ENCODE measurements at places on chromosomes 4 and X.

DNA sequence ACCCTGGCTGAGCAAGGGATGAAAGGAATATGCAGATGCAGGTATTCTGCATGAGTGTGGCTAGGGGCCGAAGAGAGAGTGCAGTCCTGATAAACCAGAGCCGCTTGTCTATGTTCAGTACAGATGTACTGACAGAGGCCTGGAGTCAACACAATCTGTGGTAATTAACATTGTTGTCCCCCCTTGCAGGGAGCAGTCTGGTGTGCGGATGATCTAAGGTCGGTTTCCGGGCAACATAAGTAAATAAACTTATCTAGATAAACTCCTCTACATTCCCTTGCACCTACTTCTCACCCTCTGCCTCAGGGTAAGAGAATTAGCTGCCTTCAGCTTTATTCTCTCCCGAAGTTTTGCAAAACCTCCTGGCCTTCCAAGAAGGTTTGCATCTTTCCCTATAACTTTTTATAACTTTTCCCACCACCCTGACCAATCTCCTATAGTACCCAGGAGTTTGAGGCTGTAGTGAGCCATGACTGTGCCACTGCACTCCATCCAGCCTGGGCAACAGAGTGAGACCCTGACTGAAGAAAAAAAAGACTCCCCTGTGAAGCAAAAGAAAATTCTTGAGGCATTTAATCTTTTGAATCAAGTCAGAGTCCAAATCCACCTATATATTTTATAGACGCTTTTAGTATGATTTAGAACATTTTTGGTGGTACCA is 26.6 kb downstream of the SNX25 start:
- peak; percentile 20 for DNase-seq

DNA sequence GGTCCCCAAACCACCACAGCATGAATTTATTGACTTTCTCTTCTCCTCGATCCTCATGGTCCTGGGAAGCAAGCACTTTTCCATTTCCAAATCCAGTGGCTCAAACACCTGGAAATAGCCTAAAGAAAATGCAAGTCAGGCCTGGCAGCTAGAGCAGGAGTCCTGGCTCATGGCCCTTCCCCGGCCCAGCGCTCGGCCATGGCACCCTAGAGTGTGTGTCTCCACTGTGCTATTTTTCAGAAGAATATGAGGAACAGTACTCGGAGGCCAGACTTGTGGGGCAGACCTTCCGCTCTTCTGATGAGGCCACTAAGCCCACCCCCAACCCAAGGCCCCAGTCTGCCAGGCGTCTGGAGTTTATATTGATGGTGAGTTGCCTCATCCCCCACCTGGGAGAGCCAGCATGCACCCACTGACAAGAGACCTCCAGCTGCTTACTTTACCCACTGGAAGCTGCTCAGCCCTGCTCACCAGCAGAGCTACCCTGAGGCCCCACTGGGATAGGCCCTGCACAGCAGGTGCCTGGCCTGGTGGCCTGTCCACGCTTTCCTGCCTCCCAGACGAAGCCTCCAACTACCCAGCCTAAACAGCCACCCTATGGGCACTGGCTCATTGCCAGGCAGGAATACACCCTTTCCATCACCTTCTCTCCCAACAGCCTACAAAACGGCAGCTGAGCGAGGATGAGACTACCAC is 2.3 kb upstream of the RTL5 start:
- DNase-seq: no peak

- DNase-seq: no peak
Observed at GRCh38 chr4:118757761-118758251, 72.6 kb downstream of the METTL14 start.

- peak; percentile 3 for DNase-seq
Observed at GRCh38 chr4:143482840-143483239, 30.7 kb upstream of the SMARCA5 start.

GRCh38 chr4:153485860-153486259 is 19.7 kb downstream of the TMEM131L start:
- DNase-seq: no peak

GRCh38 chr4:67521506-67521905 is 23.8 kb downstream of the CENPC start:
- DNase-seq: no peak
